Heart left ventricle (tissue), 16 donors: ENCODE measurements at places on chromosomes 11 and 22. TPM values are rescaled to one million over a fixed set of nuclear protein-coding genes. Genes with fewer than 3 reads are reported as not detected.

Gene OR52H1
- not detected for total RNA-seq

- H3K36me3 ChIP-seq = no peaks in the 10 kb centered on the region
- DNase-seq = no peak
- peaks cover 7% of the 10 kb centered on the region for H3K4me1 ChIP-seq
- H3K27me3 ChIP-seq = no peaks in the 10 kb centered on the region
- H3K27ac ChIP-seq = no peak overlapping the region
- H3K4me3 ChIP-seq = no peak overlapping the region
These were observed 13.1 kb upstream of the SLC16A8 start for GRCh38 chr22:38097058-38097457.

Gene ART1
- total RNA-seq = 2.2 TPM

GRCh38 chr11:32779136-32779535 is 15.3 kb downstream of the CCDC73 start:
- H3K4me1 ChIP-seq = no peaks in the 10 kb centered on the region
- H3K27ac ChIP-seq = no peak overlapping the region
- no peak overlapping the region for H3K4me3 ChIP-seq
- H3K27me3 ChIP-seq = no peaks in the 10 kb centered on the region
- no peaks in the 10 kb centered on the region for H3K36me3 ChIP-seq

GRCh38 chr11:117444256-117444655 is 116.6 kb downstream of the CEP164 start:
- H3K27ac ChIP-seq = no peak overlapping the region
- no peaks in the 10 kb centered on the region for H3K4me1 ChIP-seq
- H3K27me3 ChIP-seq = no peaks in the 10 kb centered on the region
- no peaks in the 10 kb centered on the region for H3K36me3 ChIP-seq

DNA sequence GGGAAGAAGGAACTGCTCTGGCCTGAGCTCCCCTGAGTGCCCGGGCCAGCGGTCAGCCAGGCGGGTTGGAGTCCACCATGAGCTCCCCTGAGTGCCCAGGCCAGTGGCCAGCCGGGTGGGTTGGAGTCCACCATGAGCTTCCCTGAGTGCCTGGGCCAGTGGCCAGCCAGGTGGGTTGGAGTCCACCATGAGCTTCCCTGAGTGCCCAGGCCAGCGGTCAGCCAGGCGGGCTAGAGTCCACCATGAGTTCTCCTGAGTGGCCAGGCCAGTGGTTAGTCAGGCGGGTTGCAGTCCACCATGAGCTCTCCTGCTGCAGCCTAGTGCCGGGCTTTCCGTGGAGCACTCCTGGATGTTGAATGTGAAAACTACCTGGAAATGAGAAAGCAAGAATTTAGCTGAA is 844.0 kb downstream of the TBC1D22A start:
- H3K27me3 ChIP-seq = peaks cover 6% of the 10 kb centered on the region
- H3K4me3 ChIP-seq = no peak overlapping the region
- no peaks in the 10 kb centered on the region for H3K36me3 ChIP-seq
- no peak for DNase-seq

Gene OR10A2
- not detected for total RNA-seq

Gene TSGA10IP
- total RNA-seq = not detected

DNA sequence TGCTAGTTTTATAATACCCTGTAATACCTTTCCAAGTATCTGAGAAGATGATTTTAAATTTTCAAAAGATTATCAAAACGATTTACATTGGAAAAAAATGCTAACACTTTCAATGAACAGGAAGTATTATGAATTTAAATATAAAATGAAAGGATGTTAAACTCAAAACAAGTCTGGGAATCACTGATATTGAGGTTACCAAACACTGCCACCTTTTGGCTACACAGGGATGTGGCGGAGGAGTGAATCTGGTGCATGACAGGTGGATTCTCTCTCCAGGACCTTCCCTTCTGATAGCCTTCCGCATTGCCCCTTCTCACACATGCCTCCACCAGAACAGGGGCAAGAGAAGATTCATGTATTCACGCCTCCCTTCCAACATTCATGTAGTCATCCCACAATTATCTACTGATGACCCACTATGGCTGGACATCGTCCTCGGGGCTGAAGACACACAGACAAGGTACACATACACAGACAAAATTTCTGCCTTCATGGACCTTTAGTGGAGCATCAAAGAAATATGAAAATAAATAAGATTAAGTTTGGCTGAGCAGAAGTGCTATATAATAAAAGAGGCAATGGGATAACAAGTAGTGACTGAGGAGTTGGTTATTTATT is 34.7 kb downstream of the ATG16L2 start:
- no peak for DNase-seq
- H3K4me1 ChIP-seq = peaks cover 11% of the 10 kb centered on the region
- H3K27me3 ChIP-seq = no peaks in the 10 kb centered on the region
- H3K27ac ChIP-seq = no peak overlapping the region
- no peak overlapping the region for H3K4me3 ChIP-seq

GRCh38 chr11:1496761-1497095 is 10.1 kb upstream of the MOB2 start:
- DNase-seq = no peak
- peaks cover 6% of the 10 kb centered on the region for H3K36me3 ChIP-seq
- no peaks in the 10 kb centered on the region for H3K27me3 ChIP-seq
- H3K27ac ChIP-seq = no peak overlapping the region
- H3K4me1 ChIP-seq = peaks cover 7% of the 10 kb centered on the region
- H3K4me3 ChIP-seq = no peak overlapping the region

GRCh38 chr11:45303316-45303715 is 17.2 kb upstream of the SYT13 start:
- no peak overlapping the region for H3K27ac ChIP-seq
- no peak overlapping the region for H3K4me3 ChIP-seq
- DNase-seq = no peak
- H3K27me3 ChIP-seq = no peaks in the 10 kb centered on the region

DNA sequence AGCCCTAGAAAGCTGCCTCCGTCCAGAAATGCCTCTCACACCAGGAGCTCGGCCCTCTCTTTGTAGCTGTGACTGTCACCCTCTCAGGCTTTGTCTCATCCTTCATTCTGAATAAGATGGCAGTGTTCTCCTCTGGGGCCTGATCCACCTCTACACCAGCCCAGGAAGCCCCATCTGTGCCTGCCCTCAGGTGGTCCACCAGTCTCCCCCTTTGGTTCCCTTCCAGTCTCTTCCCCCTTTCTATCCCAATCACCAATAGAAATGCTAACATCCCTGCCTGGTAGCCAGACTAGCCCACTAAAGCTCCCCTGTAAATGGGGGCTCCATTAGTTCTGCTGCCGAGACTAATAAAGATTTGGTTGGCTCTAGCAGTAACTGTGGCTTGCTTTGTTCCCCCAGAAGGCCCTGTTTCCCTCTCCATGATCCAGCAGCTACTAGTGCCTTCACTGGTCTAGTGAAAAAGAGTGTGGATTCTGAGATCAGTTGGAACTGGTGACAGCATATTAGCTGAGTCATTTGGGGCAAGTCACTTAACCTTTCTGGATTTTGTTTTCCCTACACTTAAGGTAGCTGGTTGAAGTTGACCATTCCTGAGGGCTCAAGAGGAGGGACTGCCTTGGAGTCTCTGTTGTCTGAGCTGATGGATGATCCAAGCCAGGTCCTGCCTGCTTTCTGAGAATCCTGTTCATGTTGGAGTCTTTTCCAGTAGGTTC is 16.2 kb downstream of the PLEKHB1 start:
- H3K4me3 ChIP-seq = no peak overlapping the region
- peaks cover 23% of the 10 kb centered on the region for H3K4me1 ChIP-seq
- H3K27ac ChIP-seq = no peak overlapping the region
- no peaks in the 10 kb centered on the region for H3K36me3 ChIP-seq
- no peaks in the 10 kb centered on the region for H3K27me3 ChIP-seq
- no peak for DNase-seq

DNA sequence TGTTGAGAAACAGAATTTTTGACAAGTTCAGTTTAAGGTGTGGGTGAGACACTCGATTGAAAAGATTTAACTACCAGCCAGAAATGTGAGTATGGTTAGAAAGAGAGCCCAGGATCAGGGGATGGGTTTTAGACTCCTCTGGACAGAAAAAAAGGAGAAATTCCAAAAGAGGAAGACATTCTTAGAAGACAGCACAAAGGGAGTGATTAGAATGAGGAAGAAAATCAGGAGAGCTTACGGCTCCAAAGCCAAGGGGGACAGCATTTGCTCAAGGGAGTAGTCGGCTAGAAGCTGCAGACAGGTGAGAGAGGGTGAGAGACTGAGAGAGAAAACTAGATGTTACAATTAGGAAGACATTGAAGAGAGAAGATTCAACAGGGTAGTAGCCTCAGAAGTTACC is 166.1 kb downstream of the ADAMTS15 start:
- no peak for DNase-seq
- no peaks in the 10 kb centered on the region for H3K4me1 ChIP-seq
- H3K27me3 ChIP-seq = no peaks in the 10 kb centered on the region
- no peaks in the 10 kb centered on the region for H3K36me3 ChIP-seq

Gene FJX1
- total RNA-seq = 2.2 TPM

- peak overlapping the region; percentile 93 for H3K27ac ChIP-seq
- no peak overlapping the region for H3K4me3 ChIP-seq
- no peaks in the 10 kb centered on the region for H3K27me3 ChIP-seq
These were observed 2.6 kb downstream of the AP1B1 start for GRCh38 chr22:29385748-29386147.

DNA sequence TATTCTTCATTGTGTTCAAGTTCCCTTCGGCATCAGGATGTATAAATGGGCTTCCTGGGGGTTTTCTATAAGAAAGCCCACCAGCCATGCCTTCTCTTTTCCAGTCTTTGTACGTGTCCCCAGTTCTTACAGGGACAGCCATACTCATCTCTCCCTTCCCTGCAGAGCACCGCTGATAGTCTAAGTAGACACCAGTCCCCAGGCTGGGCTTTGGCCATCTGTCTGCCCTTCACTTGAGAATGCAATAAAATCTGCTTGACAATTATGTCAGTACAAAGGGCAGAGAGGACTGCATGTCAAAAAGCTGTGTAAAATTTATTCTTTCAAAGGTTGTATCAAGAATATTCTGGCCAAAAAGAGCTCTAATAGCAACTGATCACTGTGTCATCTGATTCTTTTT is 27.3 kb downstream of the NTM start:
- no peak overlapping the region for H3K4me3 ChIP-seq
- no peaks in the 10 kb centered on the region for H3K27me3 ChIP-seq

Gene MUC5AC
- total RNA-seq = not detected

DNA sequence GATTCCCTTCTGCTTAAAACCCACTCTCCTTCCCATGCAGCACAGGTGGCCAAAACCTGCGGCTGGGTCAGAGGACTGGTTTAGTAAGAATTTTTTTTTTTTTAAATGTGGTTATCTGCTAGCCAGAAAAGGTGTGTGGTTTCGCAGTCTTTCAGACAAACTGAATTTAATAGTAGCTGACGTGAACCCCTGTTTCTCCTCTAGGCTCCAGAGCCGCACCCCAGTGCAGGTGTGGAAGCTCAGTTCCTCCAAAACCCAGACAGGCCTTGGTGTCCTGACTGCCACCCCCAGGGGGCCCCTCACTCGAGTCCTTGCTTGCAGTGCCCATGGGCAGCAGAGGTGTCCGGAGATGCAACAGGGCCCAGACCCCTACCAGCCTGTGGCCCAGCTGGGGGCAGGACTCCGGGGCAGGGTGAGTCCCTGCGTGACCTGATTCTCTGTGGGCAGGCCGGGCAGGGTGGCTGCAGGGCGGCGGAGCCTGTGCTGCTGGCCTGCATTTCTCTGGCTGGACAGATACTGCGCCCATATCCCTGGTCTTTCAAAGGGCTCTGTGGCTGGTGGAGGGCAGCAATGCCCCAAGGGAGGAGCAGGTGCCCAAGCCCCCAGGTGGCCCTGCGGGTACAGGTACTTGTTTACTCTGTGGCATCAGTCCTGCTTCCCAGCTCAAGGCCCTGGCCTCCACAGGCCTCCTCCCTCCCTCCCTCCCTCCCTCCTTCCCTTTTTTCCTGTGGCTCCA is 15.2 kb downstream of the KCNQ1 start:
- H3K4me1 ChIP-seq = peaks cover 19% of the 10 kb centered on the region
- no peak overlapping the region for H3K4me3 ChIP-seq
- DNase-seq = no peak
- H3K27ac ChIP-seq = no peak overlapping the region
- no peaks in the 10 kb centered on the region for H3K36me3 ChIP-seq

- H3K27me3 ChIP-seq = no peaks in the 10 kb centered on the region
- no peaks in the 10 kb centered on the region for H3K4me1 ChIP-seq
- no peak overlapping the region for H3K4me3 ChIP-seq
- DNase-seq = no peak
These were observed 163.2 kb downstream of the CHST1 start for GRCh38 chr11:45502226-45502545.

GRCh38 chr11:2725368-2726300 is 25.8 kb upstream of the KCNQ1OT1 start:
- H3K27me3 ChIP-seq = no peaks in the 10 kb centered on the region
- H3K36me3 ChIP-seq = no peaks in the 10 kb centered on the region
- peaks cover 32% of the 10 kb centered on the region for H3K4me1 ChIP-seq
- peak; percentile 78 for DNase-seq
- H3K4me3 ChIP-seq = no peak overlapping the region
- H3K27ac ChIP-seq = no peak overlapping the region

DNA sequence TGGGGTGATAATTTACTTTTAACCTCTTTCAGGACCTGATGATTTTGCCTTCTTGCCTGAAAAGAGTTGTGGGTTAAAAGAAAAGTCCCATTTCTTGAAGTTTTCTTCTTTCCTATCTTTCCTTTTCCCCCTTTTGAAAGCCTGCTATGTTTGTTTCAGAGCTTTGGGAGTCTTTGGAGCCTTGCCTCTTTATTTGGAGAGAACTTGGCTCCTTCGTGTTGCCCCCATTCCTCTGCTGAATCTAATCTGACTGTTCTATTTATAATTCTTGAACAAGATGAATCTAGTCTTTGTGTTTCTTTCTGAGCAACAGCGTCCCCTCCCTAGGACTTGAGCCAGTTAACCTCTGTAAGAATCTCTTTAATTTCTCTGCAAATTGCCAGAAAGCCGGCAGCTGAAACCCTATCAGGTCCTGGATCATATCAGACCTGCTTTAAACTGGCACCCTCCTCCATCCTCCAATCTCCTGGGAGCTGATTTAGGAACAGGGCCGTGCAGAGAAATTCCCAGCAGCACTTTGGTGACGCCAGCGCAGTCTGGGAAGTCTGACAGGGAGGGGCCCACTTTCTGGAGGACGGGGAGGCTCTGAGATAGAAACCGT is 289.1 kb upstream of the SORL1-AS1 start:
- H3K4me1 ChIP-seq = peaks cover 24% of the 10 kb centered on the region
- DNase-seq = peak; percentile 77
- peak overlapping the region; percentile 88 for H3K27ac ChIP-seq
- H3K36me3 ChIP-seq = no peaks in the 10 kb centered on the region
